ENCODE measurements at places on chromosomes 1 and 21. TPM values are rescaled to one million over a fixed set of nuclear protein-coding genes. Genes with fewer than 3 reads are reported as not detected.

GRCh38 chr1:59707178-59707791 is 107.5 kb upstream of the HOOK1 start:
- peaks cover 31% of the 10 kb centered on the region for H3K4me1 ChIP-seq
- peak; percentile 62 for DNase-seq
- no peak overlapping the region for H3K4me3 ChIP-seq
- no peaks in the 10 kb centered on the region for H3K27me3 ChIP-seq
- H3K36me3 ChIP-seq: no peaks in the 10 kb centered on the region

- H3K4me1 ChIP-seq: no peaks in the 10 kb centered on the region
- no peak overlapping the region for H3K27ac ChIP-seq
- DNase-seq: no peak
- no peak overlapping the region for H3K4me3 ChIP-seq
- no peaks in the 10 kb centered on the region for H3K36me3 ChIP-seq
These were observed 102.0 kb upstream of the RUNX3 start for GRCh38 chr1:25031966-25032667.

DNA sequence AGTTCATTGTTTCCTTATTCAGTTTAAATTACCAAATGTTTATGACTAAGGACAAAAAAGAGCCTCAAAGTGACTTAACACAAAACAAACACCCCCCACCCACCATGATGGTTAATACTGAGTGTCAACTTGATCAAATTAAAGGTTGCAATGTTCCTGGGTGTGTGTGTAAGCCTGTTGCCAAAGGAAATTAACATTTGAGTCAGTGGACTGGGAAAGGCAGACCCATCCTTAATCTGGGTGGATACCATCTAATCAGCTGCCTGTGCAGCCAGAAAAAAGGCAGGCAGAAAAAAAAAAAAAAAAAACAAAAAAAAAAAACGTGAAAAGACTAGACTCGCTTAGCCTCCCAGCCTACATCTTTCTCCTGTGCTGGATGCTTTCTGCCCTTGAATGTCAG is 543.4 kb downstream of the NEGR1 start:
- DNase-seq: no peak
- no peak overlapping the region for H3K27ac ChIP-seq
- no peak overlapping the region for H3K4me3 ChIP-seq
- H3K4me1 ChIP-seq: no peaks in the 10 kb centered on the region
- no peaks in the 10 kb centered on the region for H3K27me3 ChIP-seq
- H3K36me3 ChIP-seq: no peaks in the 10 kb centered on the region

GRCh38 chr1:147600119-147601111 is 59.1 kb downstream of the BCL9 start:
- no peaks in the 10 kb centered on the region for H3K36me3 ChIP-seq
- DNase-seq: peak; percentile 57
- peak overlapping the region; percentile 97 for H3K27ac ChIP-seq
- peaks cover 14% of the 10 kb centered on the region for H3K4me1 ChIP-seq

DNA sequence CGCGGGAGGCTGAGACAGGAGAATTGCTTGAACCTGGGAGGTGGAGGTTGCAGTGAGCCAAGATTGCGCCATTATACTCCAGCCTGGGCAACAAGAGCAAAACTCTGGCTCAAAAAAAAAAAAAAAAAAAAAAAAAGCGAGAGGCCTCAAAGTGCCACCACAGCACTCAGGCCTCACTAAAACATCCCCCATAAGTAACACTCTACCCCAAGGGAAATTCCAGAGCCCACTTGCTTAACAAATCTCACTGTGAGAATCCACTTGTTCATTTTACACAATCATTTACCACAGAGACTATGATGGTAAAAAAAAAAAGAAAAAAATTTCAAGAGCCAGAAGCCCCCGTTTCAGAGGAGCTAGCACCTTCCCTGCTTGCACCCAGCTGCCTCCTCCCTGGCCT is 26.3 kb upstream of the EXOSC10 start:
- H3K27me3 ChIP-seq: no peaks in the 10 kb centered on the region
- DNase-seq: no peak
- peak overlapping the region; percentile 61 for H3K27ac ChIP-seq
- no peak overlapping the region for H3K4me3 ChIP-seq

GRCh38 chr1:21021311-21021710 is 155.4 kb downstream of the EIF4G3 start:
- no peak for DNase-seq
- H3K27me3 ChIP-seq: no peaks in the 10 kb centered on the region
- peak overlapping the region; percentile 82 for H3K27ac ChIP-seq
- H3K4me3 ChIP-seq: no peak overlapping the region
- no peaks in the 10 kb centered on the region for H3K36me3 ChIP-seq

GRCh38 chr1:92883297-92883696 is 51.5 kb downstream of the RPL5 start:
- no peaks in the 10 kb centered on the region for H3K27me3 ChIP-seq
- peaks cover 6% of the 10 kb centered on the region for H3K4me1 ChIP-seq
- H3K27ac ChIP-seq: no peak overlapping the region
- no peak overlapping the region for H3K4me3 ChIP-seq

- no peak overlapping the region for H3K4me3 ChIP-seq
- no peaks in the 10 kb centered on the region for H3K4me1 ChIP-seq
- no peak overlapping the region for H3K27ac ChIP-seq
These were observed 67.9 kb downstream of the TBX15 start for GRCh38 chr1:118920124-118920717.

GRCh38 chr1:119516680-119517079 is 9.7 kb downstream of the HSD3B1 start:
- DNase-seq: no peak
- no peak overlapping the region for H3K4me3 ChIP-seq
- no peaks in the 10 kb centered on the region for H3K27me3 ChIP-seq
- H3K27ac ChIP-seq: no peak overlapping the region
- no peaks in the 10 kb centered on the region for H3K36me3 ChIP-seq

Gene GCSAML
- not detected for polyA plus RNA-seq

Gene OR2M5
- not detected for polyA plus RNA-seq

Gene CYP4Z1
- polyA plus RNA-seq: 0.66 TPM

Gene RBP7
- polyA plus RNA-seq: 0.61 TPM

Gene SLC25A24
- polyA plus RNA-seq: 27.4 TPM

Gene KCNK2
- 1.8 TPM for polyA plus RNA-seq

Gene ZC3H12A
- polyA plus RNA-seq: 46.2 TPM

Gene CDC42BPA
- polyA plus RNA-seq: 28.7 TPM

Gene LCE1C
- polyA plus RNA-seq: not detected

Gene RGS5
- polyA plus RNA-seq: 4.4 TPM
